Left lung (tissue), 14 donors: ENCODE measurements at places on chromosomes 6 and 20. TPM values are rescaled to one million over a fixed set of nuclear protein-coding genes. Genes with fewer than 3 reads are reported as not detected.

- DNase-seq: no peak
Observed at GRCh38 chr6:118897386-118897785, 3.4 kb downstream of the ASF1A start.

DNA sequence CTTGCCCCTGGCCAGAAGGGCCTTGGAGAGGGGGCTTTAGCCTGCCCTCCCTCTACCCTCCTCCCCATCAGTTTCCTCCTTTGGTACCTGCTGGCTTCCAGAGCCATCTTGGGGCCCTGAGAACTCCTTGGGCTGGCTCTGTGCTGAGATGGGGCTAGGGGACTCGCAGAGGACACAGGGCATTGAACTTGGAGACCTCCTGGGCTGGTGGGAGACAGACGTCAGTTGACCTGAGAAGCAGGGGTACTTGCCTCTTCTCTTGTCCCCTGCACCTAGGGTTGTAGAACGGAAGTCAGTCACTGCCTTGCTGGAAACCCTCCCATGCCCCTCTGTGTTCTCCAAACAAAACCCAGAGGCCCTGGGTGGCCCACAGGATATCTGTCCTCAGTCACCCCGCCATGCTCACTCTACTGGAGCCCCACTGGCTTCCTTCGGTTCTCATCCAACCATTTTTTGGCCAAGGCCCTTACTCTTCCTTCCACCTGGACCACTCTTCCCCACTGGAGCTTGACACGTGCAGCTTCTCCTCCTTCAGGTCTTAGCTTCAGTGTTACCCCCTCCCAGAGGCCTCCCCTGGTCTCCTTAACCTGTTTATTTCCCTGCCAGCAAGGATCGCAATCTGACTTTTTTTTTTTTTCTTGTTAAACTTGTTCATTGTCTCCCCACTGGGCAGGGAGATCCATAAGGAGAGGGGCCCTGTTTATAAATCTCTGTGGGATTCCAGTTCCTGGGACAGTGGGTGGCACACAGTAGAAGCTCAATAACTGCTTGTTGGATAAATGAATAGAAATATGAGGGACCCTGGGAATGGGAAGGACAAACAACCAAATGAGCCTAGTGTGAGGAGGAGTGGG, 971 bp downstream of the RBCK1 start:
- DNase-seq: no peak

- peak; percentile 93 for DNase-seq
Observed at GRCh38 chr20:63627129-63627750, 339 bp upstream of the GMEB2 start.

DNA sequence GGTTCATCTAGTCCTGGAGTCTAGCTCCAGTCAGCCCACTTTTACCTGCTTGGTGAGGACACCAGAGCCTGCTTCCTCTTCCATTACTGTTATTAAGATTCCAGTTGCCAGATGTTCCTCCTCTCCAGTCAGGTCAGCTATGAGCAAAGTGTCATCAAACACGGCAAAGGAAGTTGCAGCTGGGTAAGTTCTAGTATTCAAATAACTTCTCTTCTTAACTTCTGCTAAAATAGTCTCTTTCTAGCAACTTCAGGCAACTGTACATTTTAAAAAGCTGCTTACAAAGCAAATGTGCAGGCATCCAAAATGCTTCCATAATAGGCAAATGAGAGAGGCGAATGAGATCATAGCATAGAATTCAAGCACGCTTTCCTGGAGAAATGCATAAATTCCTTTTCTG, 18.4 kb upstream of the MRPS18A start:
- DNase-seq: peak; percentile 88

The CCN6 gene
- polyA plus RNA-seq: 0.36 TPM

The SNAI1 gene
- 7.8 TPM for polyA plus RNA-seq

GRCh38 chr6:49849213-49849907, 17.0 kb downstream of the CRISP1 start:
- DNase-seq: no peak

DNA sequence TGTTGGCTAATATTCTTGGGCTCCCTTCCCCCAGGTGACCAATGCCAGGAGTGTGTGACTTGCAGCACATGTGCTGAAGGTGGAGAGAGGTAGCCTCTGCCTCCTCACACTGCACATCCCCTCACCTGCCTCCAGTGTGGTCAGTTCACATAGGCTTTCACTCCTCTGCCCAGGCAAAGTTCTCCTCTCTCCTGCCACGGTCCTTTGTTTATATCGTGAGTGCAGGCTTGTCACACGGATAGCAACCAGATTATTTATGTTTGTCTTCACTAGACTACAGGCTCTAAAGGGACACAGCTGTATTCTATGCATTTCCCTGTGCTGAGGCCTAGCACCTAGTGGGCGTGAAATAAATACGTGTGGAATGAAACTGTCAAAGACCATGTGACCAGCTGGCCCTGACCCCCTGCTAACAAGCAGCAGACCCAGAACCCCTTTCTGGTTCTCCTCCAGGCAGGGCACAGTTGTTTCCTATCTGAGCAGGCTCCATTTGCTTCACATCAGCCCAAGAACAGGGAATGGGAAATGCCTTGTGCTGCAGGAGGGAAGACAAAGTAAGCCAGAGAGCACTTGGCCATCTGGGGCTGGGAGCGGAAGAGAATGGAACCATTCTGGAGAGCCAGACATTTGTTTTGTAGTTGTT, 42.3 kb downstream of the UNC5CL start:
- DNase-seq: peak; percentile 25

DNA sequence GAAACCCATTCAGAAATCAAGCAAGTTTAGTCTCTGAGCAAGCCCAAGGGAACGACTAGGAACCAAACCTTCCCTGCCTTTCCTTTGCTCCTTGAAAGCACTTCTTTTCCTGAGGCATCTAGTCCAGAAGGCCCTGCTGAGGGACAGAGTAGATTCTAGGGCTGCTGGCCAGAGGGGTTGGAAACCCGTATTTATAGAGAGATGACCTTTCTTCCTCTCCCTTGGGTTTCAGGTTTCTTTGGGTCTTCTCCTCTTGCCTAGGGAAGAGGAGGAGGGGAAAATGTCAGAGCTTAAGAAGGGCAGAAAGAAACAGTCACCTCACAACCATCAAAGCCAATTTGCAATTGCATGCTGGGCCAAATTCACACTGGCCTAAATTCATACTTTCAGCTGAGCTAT, 5.8 kb downstream of the APOBEC2 start:
- DNase-seq: no peak

The TCF19 gene
- 18.4 TPM for polyA plus RNA-seq

GRCh38 chr6:149694921-149695320, 23.0 kb downstream of the LATS1 start:
- no peak for DNase-seq

GRCh38 chr20:51763965-51764602, 4.1 kb downstream of the ATP9A start:
- no peak for DNase-seq

- no peak for DNase-seq
Observed at GRCh38 chr20:44326391-44327159, 10.3 kb upstream of the R3HDML start.

The OR2B6 gene
- 0.49 TPM for polyA plus RNA-seq

The KIF25 gene
- 10.2 TPM for polyA plus RNA-seq

The CDSN gene
- polyA plus RNA-seq: not detected

The PIM1 gene
- 13.1 TPM for polyA plus RNA-seq

The HAO1 gene
- not detected for polyA plus RNA-seq

GRCh38 chr6:77962070-77962469, 309.2 kb downstream of the MEI4 start:
- DNase-seq: no peak
